C1 segment of cervical spinal cord (tissue), 14 donors: ENCODE measurements at places on chromosomes 13 and 19.

DNA sequence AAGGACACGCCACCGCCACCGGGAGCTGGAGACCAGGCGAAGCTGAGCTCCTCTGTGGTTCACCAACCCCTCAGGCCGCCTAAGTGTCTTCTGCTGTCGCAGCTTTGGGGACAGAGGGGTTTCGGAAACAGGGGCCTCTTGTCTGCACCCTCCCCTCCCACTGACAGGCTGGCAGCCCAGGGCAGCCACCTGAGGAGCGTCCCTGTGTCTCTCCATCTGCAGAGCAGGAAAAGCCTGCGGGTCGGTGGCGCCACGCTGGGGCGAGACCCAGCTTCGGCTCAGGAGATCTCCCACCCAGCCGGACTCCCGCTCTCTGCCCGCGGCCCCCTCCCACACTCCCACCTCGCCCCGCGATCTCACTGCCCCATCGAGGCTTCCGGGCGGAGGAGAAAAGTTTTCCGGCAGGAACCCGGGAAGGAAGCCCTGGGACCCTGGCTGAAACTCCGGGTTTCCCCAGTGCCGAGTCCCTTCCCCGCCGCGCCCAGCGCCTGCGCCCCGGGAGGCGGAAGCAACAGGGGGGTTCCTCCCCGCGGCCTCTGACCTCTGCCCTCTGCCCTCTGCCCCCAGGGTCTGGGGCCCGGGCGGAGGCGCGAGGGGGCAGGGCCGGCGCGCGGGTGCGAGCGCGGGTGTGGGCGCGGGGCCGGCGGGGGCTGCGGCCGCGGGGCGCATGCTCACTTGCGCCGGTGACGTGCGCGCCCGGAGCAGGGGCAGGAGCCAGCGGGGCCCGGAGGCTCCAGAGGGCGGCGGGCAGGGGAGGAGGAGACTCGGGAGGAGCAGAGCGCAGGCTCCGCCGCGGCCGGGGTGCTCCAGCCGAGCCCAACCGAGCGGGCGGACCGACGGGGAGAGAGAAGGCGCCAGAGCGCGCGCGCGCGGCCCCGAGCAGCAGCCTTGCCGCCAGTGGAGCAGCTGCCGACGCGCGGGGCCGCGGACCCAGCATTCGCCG, at the start of gene ATP11A:
ATP11A (plus strand) TSS at position 736 of the 943 bp plus-strand sequence. CDS start 379 bp downstream, outside the sequence.
- DNase-seq: peak; percentile 91

DNA sequence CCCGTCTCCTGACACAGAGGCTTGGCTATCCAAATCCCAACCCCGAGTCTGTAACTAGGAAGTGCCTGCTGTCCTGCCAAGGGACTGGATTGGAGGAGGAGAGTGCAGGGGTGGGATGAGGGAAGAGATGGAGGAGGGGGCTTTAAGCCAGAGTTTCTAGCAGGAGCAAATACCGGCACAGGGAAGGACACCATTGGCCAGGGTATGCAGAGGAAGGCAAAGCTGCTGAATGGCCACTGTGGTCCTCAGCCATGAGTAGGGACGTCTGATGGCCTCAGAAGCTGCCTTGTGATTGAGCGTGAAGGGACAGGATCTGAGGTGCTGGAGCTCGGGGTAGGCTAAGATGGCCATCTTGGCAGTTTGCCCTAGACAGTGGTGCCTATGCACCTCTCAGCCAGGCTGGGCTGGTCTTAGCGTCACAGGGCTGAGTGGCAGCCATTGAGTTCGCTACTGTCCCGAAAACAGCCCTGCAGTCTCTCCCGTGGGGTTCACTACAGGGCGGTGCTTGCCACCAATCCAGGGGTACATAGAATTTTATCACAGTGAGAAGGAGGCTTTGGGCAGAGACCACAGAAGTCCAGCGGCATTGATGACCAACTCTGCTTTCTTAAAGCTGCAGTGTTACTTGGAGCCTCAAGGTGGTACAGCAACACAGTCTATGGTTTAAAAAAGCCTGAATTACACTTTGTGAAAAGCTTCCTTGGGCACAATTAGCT, 61.8 kb downstream of the AKAP11 start:
- no peak for DNase-seq

- no peak for DNase-seq
These were observed 141.9 kb downstream of the PCCA start for GRCh38 chr13:100230769-100231149.

DNA sequence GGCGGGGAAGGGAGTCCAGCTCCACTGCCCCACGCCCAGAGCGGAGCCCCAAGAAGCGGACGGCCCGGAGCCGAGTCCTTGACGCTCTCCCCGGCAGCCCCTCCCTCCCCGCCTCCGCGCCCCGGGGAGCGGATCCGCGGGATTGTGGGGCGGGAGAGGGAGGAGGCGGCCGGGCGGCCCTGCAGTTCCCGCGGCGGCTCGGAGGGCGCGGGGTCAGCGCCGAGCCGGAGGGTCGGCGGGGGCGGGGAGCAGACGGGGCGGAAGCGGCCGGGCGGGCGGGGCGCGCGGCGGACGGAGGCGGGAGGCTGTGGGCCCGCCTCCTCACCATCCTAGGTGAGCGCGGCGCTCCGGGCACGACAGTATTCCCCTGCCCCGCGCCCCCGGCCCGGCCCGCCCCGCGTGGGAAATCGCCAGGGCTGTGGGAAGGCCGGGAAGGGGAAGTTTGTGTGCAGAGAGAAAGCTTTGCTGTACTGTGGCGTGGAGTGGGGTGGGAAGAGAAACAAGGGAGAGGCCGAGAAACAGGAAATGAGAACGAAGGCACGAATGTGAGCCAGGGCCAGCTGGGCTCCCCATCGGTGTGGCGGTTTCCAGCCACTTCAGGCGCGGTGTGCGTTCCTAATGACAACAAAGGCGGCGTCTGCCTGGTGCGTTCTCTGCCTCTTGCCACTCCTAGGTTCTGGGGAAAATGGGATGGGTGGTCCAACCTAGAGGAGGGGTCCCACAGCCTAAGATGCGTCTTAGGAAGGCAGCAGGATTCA, 1.3 kb upstream of the KLF12 start:
- DNase-seq: peak; percentile 60

DNA sequence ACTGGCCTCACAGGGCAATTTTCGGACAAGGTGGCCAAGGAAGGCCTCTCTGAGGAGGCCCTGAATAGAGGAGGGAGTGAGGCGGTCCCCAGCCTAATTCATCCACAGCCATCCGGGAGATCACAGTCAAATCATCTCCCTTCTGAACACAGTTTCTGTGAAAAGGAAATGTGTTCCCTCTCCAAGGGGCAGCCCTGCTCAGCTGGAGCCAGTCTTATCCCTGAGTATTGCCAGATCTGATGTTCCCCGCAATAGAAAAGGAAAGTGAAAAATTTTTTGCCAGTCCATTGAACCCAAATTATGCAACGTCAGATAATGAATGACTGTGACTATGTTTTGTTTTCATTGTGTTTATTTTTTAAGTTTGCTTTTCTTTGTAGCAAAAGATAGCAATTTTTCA, 125.9 kb downstream of the SIPA1L3 start:
- no peak for DNase-seq

GRCh38 chr13:84823528-84823927, 941.3 kb upstream of the SLITRK1 start:
- no peak for DNase-seq

GRCh38 chr19:31254611-31255010, 94.6 kb downstream of the TSHZ3 start:
- no peak for DNase-seq

GRCh38 chr13:28659621-28659970, 666 bp downstream of the POMP start:
- DNase-seq: no peak

GRCh38 chr19:49739098-49739497, 24.0 kb downstream of the TSKS start:
- no peak for DNase-seq

DNA sequence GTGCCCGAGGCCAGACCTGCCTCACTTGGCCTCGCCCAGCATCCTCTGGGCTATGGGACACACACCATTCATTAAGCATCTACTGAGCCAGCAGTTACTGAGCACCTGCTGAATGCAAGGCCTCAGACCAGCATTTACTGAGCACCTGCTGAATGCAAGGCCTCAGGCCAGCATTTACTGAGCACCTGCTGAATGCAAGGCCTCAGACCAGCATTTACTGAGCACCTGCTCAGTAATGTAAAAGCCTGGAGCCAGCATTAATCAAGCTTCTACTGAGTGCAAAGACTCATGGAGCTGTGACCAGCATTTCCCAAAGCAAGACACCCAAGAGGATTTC, 3.7 kb downstream of the ATP8B3 start:
- no peak for DNase-seq

DNA sequence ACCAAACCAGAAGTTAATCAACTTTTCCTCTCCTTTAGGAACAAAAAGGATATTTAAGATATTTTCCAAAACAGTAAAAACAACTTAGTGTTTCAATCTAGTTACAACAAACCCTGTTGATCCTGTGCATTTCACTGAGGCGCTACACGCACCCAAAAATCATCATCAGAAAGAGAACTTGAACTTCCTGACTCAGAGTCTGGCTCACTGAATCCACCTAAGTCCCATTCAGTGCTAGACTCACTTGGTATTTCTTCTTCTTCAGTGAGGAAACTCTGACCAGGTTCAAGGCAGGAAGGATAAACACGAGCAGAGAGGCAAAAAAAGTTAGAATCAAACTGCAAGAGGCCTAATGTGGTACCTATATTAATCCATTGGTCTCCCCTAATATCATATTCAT, 2.2 kb downstream of the KBTBD6 start:
- DNase-seq: no peak

GRCh38 chr19:40444825-40445312, 734 bp upstream of the SERTAD3 start:
- DNase-seq: no peak

- DNase-seq: no peak
These were observed 572.4 kb downstream of the UQCRFS1 start for GRCh38 chr19:28640506-28640905.

GRCh38 chr13:112747256-112747655, 57.4 kb downstream of the ATP11A start:
- DNase-seq: no peak

DNA sequence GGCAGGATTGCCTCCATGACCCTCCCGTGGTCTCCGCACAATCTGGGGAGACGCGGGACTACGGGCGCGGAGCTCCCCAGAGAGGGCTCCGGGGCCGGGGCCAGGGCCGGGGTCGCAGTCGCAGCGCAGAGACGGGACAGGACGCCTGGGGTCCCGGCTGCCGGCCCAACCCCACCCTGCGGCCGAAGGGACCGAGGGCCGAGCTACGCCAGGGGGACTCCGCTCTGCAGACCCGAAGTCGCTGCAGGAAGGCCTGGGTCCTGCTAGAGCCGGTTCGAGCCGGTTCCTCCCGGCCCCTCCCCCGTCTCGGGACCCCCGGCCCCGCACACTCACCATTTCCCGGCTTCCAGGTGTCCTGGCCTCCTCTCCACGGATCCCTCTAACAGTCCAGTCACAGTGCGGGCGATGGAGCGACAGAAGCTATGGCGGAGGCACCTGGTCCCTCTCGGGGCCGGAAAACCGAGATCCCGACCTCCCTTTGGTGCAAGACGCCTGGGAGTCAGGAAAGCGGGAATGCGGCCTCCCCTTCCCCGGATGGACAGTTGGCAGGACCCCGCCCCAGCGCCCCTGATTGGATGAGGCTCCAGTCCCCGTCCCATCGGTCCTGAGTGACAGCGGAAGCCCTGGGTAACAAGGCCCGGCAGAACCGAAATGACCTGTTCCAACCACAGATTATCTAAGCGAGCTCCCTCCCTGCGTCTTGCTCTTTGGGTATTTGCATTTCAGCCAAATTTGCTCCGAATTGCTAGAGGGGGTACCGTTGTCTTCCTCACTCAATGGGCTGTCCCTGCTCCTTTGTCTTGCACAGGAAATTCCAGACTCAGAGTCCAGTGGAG, at the start of gene ZNF625:
ZNF625 (minus strand) TSS at position 512 of the 836 bp plus-strand sequence; CDS start at position 336, 176 bp downstream.
- peak; percentile 80 for DNase-seq

- no peak for DNase-seq
These were observed 41.9 kb upstream of the POSTN start for GRCh38 chr13:37640499-37640898.

DNA sequence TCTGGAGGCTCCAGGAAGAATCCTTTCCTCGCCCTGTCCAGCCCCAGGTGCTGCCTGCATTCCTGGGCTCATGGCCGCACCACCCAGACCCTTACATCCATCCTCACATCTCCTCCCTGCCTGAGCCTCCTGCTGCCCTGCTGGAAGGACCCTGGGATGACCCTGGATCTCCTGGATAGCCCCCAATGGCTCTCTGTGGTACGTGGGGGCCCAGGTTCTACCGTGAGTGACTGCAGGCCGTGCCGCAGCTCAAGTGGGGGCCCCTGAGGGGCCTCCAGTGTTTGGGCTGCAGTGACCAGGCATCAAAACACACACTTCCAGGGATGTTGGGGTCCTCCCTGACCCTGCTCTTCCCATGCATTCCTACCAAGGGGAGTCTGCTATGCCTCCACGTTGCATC, 8.3 kb upstream of the MCF2L start:
- DNase-seq: no peak

GRCh38 chr13:90493667-90494066, 853.8 kb upstream of the MIR17HG start:
- no peak for DNase-seq

DNA sequence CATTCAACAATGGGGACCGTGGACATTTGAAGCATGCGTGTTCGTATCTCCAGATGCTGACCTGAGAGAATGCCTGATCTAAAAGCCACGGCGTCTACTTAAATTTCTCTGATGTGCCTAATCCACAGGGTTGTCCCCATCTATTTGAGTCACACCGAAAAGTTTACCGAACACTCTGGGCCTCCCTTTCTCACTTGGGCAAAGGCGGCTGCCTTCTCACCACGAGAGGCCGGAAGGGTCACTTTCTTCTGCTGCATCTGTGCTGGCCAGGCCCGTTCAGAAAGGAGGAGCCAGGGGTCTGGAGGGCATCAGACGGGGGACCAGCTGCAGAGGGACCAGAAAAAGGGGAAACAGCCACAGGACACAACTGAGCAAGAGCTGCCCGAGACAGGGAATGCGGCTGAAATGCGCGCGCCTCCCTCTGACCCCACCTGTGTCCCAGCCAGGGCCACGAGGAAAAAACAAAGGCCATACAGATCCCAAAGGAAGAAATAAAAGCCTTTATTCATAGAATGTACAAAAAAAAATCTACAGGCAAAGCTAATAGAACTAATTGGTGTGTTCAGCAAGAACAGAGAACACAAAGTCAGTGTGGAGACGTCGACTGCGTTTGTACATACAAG, 71.3 kb upstream of the C13orf46 start:
- DNase-seq: no peak

GRCh38 chr19:33175886-33176669, 18.1 kb upstream of the LRP3 start:
- DNase-seq: no peak

DNA sequence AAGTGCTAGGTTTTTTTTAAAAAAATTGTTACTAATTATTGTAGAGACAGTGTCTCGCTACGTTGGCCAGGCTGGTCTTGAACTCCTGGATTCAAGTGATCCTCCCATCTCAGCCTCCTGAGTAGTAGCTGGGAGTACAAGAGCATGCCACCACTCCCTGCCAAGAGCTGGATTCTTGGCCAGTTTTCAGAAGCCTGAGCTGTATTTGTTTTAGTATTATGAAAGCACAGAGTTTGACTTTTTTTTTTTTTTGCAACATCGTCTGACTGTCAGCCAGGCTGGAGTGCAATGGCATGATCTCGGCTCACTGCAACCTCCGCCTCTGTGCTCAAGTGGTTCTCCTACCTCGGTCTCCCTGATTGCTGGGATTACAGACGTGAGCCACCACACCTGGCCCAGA, 7.0 kb downstream of the ARMC6 start:
- DNase-seq: no peak

- peak; percentile 88 for DNase-seq
These were observed 272.0 kb downstream of the LMO7 start for GRCh38 chr13:75908141-75908540.
